ENCODE measurements at places on chromosomes 16 and 17.

DNA sequence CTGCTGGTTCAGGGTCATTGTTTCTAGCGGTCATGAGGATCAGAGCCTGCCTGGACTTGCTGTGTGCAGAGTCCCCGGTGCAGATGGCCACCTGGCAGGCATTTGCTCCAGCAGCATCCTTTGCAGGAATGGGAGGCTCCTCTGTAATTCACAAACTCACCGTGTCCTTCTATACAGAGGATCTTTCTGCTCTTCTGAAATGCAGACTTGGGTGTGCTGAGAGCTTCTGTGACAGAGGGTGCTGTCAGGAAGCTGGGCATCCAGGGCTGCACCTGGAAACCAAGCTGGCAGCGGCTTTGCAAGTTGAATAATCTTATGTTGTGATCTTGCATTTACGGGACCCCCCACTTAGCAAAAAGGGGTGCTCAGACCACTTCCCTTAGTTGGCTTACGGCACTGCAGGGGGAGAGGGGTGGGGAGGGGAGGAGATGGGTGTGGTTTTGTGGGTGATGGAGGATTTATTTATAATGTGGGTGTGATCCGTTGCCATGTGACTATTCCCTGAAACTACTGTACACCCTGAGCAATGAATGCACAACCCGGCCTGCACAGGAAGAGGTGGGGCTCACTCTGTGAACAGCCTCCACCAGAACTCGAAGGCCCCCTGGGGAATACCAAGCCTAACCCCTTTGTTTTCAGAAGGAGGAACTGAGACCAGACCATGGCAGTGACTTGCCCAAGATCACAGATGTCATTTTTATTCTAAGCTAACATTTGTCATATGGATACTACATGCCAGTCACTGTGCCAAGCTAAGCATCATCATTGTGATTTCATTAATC, 178.3 kb downstream of the PRKCB start:
- DNase-seq = no peak

GRCh38 chr17:63445954-63446752, at the start of gene CYB561:
TSS of gene CYB561 (minus strand) at chr17:63446306. CDS start at chr17:63437547, 8,759 bp downstream.
- no peak for DNase-seq

DNA sequence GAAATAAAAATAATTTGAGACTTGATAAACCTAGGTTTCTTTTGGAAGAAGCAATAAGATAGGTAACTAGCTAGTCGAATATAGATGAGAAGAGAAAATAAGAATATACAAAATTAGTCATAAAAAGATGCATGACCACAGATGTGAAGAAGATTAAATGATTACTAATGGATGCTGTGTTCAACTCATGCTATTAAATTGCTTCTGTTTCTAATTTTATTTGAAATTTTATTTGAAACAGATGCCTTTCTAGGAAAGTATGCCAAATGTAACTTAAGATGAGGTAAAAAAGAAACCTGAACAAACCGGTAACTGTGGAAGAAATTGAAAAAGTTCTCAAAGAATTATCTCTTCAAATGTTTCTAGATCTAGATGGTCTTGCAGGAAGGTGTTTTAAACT, 91.6 kb downstream of the OR1D5 start:
- DNase-seq = no peak

GRCh38 chr17:39195568-39196160, 1.8 kb downstream of the CACNB1 start:
- no peak for DNase-seq

GRCh38 chr17:3962217-3962964, 1.8 kb downstream of the ATP2A3 start:
- no peak for DNase-seq

- DNase-seq = no peak
These were observed 17.7 kb upstream of the STH start for GRCh38 chr17:45981306-45981705.

DNA sequence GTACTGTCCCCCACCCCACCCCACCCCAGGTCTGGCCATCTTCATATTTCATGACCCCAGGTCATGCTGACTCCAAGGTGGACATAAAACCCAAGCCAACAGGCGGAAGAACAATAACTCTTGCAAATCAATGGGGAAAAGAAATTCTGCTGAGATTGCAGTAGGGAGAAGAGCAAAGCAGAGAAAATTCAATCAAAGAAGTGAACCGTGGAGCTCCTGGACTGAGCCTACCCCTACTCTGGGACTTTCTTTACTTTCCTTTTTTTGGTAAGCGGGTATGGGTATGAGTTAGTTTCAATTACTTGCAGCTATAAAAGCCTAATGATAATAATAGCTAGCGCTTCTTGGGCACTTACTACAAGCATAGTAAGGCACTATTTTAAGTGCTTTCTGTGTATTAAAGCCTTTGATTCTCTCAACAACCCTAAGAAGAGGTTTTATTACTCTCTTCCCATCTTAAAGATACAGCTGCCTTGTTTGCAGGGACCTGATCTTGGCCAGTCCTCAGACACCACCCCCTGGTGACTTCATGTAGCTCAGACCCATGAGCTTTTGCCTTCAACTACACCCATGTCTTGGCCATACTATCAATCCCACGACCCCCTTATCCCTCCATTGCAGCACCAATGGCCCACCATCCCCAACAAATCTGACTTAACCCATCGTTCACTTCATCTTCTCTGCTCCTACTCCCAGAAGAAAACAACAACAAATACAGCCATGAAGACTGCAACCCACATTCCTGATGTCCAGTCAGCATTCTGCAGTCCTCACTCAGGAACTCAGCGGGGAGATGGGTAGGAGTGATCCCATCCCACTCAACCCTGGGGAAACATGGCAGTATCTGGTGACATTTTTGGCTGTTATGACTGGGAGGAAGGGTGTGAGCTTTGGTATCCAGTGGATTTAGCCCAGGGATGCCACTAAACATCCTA, 4.4 kb downstream of the GGA2 start:
- DNase-seq = no peak

GRCh38 chr17:9079461-9080103, 58.3 kb downstream of the NTN1 start:
- no peak for DNase-seq

DNA sequence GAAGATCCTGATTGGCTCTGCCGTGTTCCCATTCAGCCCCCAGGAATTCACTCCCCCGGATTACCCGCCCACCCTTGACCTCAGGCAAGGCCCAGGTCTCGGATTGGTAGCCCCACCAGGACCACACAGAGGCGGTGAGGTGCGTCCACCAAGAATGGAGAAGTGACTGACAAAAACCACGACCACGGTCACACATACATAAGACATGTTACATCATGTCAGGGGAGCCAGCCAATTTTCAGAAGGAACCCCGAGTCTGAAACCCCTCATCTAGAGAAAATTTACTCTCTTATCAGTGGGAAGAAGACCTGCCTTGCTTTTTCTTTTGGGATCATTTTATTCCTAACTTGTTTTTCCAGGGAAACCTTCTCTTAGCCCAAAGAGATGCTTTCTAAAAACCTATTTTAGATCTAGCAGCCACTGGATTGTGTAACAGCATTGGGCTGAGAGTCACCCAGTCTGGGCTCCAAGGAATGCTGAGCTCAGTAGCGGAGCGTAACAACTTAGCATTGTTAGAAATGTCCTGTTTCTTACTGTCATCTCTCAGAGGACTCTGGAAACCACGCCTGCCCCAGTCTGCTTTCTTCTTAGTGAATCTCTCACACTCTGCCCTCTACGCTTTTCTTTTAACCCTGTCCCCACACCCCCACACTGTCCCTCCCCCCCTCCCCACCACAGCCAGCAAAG, 164.1 kb downstream of the CMIP start:
- DNase-seq = peak; percentile 67

- DNase-seq = no peak
These were observed 83.9 kb upstream of the IRX5 start for GRCh38 chr16:54846766-54847165.

DNA sequence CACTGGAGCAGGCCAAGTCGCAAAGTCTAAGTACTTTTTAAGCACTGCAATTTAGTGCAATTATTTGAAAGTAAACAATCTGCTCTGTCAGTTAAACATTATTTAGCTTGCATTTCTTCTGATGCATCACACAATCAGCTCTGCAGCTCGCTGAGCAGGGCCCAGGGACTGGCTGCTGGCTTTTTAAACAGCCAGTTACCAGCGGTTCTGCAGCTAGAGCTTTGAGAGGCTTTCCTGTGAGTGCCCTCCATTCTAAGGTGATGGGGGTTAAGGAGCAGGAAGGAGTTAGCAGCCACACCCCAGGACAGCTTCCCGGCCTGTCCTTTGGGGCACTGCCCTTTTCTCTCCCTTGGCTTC, 154.3 kb downstream of the SALL1 start:
- no peak for DNase-seq

GRCh38 chr17:78226759-78227454, 4.5 kb upstream of the TMEM235 start:
- no peak for DNase-seq
